ENCODE measurements at places on chromosomes 3 and 15.

GRCh38 chr15:36737430-36737891, 158.0 kb downstream of the CDIN1 start:
- DNase-seq, result peak; percentile 6

DNA sequence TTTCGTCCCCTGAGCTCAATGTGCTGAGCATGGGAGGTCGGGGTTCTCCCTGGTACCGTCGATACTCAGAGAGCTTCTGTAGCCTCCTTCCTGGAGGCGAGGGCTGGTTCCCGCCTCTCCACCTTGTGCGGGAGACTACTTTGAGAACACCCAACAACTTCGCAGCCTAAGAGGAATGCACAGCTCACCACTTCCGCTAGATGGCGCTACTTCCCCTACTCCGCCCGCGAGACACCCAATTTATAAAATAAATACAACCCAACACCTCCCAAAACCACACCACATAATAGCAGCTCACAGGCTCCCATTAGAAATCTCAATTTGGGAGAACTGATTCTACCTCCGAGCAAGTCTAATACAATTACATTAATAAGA, 1.2 kb downstream of the RGMA start:
- peak; percentile 33 for DNase-seq

GRCh38 chr3:14253707-14254382, 75.2 kb downstream of the LSM3 start:
- DNase-seq, result no peak

GRCh38 chr3:69669070-69669469, 70.2 kb upstream of the MITF start:
- no peak for DNase-seq

DNA sequence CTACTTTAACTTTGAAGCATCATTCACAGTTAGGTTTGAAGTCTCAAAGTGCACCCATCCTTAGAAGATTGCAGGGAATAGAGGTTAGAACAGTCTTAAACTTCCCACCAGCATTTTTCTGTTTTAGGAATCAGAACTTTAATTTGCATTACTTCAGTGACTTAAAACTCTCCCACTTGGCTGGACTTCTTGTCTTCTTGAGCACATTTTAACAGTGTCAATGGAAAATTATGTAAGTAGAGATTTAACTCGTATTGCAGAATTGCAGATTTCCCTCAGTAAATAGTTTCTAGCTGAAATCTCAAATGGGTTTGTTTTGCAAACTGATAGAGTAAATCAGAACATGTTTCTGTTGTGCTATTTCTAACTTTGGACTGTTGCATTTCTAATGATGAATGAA, 369.6 kb downstream of the OTOL1 start:
- no peak for DNase-seq

GRCh38 chr3:110381992-110382391, 689.6 kb upstream of the NECTIN3 start:
- DNase-seq, result no peak

- no peak for DNase-seq
These were observed 51.4 kb downstream of the FHIT start for GRCh38 chr3:61199843-61200242.

DNA sequence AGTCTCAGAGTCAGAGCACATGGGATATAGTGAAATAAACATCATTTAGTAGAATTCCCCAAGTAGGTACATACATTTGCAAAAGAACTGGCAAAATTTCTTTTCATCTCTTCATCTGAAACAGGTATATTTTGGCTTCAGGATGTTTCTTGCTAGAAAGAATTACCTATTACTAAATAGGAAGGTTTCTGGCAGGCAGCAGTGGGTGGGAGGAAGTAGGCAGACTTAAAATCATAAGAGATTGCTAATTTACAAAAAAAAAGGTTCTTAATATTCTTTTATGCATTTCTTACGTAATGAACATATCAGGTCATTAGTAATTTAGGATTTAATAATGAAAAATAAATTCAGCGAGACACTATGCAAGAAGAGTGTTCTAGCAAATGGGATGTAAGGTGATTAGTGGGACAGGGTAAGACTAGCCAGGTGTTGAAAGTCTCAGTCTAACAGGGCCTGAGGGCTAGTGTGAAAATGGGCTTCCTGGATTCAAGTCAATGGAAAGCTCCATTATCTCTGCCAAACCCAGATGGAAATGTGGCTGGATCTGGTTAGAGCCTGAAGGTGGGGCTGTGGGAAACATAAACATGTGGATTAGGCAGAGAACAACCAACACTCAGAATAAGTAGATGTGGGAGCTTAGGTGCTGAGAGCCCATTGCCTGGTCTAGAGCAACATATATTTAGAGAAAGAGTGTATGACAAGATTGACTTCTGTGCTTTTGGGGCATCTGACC, 127.4 kb upstream of the FEZF2 start:
- no peak for DNase-seq

GRCh38 chr3:150867434-150867833, 37.8 kb downstream of the MINDY4B start:
- DNase-seq, result no peak

DNA sequence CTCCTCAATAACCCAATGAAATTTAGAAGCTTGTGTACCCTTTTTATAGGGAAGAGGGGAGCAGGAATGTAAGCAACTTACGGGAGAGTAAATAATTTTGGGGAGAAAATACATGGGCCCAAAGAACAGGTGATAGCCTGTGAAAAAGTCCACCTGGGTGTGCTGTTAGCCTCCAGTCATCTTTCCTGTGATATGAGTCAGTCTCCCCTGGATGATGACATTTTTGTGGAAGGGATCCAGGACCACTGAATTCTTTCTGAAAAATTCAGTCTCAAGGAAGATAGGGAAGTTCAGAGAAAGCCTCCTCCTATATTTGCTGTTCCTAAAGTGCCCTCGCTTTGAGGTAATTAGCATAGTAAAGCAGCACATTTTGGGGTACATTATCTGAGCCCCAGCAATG, 149.8 kb downstream of the SQOR start:
- no peak for DNase-seq

DNA sequence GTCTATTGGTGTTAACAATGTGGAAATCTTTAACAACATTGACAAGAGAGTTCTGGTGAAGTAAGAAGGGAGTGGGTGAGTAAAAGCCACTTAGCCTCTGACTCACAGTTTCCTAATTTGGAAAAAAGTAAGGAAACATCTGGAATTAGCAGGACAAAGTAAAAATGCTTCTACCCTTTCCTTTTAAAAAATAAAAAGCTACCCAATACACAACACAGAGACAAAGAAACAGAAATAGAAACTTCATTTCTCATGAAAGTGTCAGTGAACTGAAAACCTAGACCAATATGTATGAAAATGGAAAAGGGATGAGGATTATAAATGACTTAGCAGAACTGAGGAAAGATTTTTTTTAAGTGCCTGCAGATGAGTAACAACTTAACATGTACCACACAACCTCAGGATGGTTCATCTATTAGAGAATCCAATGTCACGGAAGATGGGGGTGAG, 65.4 kb downstream of the SSR3 start:
- no peak for DNase-seq
